ENCODE measurements at places on chromosomes 12 and 14. TPM values are rescaled to one million over a fixed set of nuclear protein-coding genes. Genes with fewer than 3 reads are reported as not detected.

The PDE3A gene
- total RNA-seq, result 5.6 TPM

The RNASE11 gene
- total RNA-seq, result not detected

The BMP4 gene
- 3.0 TPM for total RNA-seq

The ATF7 gene
- total RNA-seq, result 18.3 TPM

The FOXN4 gene
- total RNA-seq, result 0.05 TPM

The BDKRB2 gene
- 5.9 TPM for total RNA-seq

The NOPCHAP1 gene
- 32.4 TPM for total RNA-seq

The SRP54 gene
- 63.8 TPM for total RNA-seq

The NR4A1 gene
- 45.1 TPM for total RNA-seq

The TTC6 gene
- total RNA-seq, result 0.36 TPM

The MANSC4 gene
- not detected for total RNA-seq

The FBLN5 gene
- 2.5 TPM for total RNA-seq

The TMEM121 gene
- total RNA-seq, result 6.2 TPM

The CLEC2A gene
- not detected for total RNA-seq

The SLC8A3 gene
- not detected for total RNA-seq

The PRPF40B gene
- total RNA-seq, result 6.1 TPM

The KRT2 gene
- not detected for total RNA-seq

The CABP1 gene
- 0.60 TPM for total RNA-seq

The IAPP gene
- total RNA-seq, result not detected

The VDR gene
- total RNA-seq, result 3.9 TPM

The P2RX2 gene
- total RNA-seq, result not detected

The CACNA2D4 gene
- not detected for total RNA-seq

The NEUROD4 gene
- not detected for total RNA-seq

The MMP19 gene
- 0.13 TPM for total RNA-seq

The POTEM gene
- not detected for total RNA-seq

The SLC39A5 gene
- total RNA-seq, result not detected

The TMEM132C gene
- total RNA-seq, result not detected
